ENCODE measurements at places on chromosomes 2 and 18.

GRCh38 chr2:73415906-73416305 is 30.3 kb downstream of the ALMS1 start:
- DNase-seq = no peak

GRCh38 chr2:164688896-164689419 is 67.7 kb upstream of the GRB14 start:
- no peak for DNase-seq

DNA sequence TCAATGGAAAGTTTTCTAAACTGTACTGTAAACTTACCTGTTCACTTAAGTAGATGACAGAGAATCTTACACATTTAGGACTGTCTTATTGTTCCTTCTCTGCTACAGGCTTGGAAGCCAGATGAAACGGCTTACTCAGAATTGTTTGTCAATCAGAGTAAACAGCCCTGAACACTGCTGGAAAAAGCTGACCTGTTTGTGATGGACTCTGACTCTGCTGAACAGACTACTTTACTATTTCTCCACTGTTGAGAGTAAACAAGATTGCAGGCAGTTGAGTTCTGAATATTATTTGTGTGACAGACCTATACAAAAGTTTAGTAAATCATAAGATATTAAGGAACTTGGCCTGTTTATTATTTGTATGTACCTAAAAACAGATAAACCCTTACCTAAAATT is 99.0 kb downstream of the NOL10 start:
- DNase-seq = no peak

DNA sequence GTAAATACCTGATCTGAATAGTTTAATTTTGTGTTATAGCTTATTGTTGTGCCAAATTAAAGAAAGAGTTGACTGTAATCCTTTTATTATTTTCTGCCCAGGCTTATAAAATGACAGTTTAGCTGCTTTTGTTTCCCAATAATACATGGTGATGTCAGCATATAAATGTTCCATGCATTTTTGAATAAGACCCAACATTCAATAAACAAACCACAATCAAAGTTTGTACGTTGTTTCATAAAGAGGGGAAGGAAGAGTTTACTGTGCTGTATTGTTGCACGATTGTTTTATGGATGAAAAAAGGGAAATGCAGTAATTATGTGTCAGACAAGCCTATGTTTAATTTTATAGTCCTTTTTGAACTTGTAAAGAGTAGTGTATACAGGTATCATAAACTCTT is 177.2 kb upstream of the SCN7A start:
- DNase-seq = no peak

DNA sequence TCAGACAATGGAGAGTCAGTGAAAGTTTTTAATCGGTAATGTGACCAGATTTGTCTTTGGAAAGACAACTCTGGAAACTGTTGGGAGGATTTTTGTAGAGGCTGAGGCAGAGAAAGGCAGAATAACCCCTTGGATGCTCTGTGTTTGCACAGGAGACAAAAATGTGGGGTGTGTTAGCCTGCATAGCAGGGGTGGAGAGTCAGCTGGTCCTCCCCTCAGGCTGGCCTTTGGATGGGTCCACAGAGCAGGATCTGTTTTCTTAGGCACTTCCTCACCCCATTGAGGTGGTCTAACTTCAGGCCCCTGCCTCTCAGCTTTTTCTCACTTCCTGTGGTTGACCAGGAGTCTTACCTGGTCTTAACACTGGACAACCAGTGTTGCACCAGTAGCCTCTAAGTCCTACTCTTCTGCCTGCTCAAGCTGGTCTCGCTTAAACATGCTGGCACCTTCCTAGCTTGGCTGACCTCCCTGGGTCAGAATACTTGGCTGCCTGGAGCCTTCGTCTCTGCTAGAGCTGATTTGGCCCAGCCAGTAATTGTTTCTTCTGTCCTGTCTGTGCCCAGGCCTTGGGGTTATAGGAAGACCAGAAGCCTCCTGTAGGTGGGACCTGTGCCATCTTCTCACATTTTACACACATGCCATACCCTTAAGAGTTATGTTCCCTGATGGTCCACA is 259.8 kb upstream of the RASGRP3 start:
- DNase-seq = no peak

DNA sequence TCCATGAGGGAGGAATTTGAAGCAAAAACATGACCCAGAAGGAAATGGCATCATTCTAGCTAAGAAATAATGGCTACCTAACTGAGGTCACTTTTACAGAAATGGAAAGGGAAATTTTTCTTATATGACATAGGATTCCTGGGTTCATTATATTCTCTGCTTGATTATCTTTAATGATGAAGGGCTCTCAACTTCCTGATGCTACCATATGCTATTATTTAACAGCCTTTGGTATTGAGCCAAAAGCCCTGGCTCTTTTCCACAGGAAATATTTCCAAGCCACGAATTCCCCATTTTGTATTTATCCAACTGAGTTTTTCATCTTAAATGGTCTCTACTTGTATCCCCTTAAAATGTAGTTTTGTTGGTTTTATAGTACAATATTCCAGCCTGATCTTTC is 63.2 kb upstream of the NPAS2 start:
- no peak for DNase-seq

GRCh38 chr2:30252723-30253701 is 21.7 kb downstream of the LBH start:
- DNase-seq = peak; percentile 64

DNA sequence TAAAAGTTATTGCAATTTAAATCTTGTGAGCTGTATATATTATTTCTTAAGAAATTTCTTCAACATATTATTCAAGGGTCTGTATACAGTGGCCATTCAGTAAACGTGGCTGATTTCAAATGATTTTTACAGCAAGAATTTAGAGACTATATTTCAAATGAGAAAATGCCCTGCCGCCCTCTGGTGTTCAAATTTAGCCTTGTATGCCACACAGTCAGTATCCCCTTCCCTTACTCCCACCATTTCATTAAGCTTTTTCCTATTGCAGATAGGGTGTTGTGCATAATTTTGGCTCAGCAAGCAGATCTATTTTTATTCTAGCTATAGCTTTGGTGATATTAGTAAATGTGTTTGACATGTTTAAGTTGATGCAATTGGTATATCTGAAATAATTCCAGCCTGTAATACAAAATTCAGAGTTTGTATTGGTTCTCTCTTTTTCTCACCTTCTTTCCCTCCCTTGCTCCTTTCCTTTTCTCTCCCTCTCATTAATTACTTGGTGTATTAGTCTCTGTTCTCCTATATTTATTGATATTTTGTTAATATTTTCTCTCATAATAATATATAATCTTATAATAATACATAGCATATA is 22.8 kb upstream of the SCN7A start:
- no peak for DNase-seq

- no peak for DNase-seq
Observed at GRCh38 chr2:179340678-179341077, 76.0 kb upstream of the SESTD1 start.

GRCh38 chr2:64327510-64328414 is 126.2 kb upstream of the LGALSL start:
- peak; percentile 49 for DNase-seq

DNA sequence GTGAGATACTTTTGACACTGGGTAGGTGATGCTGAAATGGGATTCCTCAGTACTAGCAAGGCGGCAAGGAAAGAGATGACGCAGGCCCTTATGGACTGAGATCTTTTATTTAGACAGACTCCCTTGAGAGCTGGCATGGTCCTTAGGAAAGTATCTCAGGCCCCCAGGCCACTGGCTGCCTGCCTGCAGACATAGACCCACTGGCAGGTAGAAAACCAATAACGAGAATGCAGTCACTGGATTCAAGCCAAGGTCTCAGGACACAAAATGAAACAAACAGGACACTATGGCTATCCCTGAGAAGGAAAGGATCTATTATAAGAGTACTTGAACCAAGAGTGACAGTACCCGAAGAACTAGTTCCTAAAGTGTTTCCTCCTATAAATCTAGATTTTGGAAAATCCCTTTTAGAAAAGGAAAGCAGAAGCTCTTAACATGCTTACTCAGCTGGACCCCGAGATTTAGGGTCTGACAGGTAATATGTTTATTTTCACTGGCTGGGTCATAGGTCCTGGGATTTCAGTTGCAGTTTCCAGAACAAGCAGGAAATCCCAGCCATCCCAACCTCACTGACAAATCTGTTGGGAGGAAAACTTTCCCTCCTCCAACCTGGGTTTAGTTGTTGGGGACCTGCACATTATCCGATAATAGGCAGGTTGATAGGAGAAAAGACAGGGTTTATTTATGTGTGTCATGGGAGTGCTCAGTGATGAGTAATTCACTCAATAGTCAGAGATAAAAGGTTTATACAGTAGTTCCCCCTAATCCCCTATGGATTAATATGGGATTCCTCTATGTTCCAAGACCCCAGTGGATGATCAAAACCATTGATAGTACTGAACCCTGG is 44.5 kb downstream of the COMMD1 start:
- DNase-seq = no peak

DNA sequence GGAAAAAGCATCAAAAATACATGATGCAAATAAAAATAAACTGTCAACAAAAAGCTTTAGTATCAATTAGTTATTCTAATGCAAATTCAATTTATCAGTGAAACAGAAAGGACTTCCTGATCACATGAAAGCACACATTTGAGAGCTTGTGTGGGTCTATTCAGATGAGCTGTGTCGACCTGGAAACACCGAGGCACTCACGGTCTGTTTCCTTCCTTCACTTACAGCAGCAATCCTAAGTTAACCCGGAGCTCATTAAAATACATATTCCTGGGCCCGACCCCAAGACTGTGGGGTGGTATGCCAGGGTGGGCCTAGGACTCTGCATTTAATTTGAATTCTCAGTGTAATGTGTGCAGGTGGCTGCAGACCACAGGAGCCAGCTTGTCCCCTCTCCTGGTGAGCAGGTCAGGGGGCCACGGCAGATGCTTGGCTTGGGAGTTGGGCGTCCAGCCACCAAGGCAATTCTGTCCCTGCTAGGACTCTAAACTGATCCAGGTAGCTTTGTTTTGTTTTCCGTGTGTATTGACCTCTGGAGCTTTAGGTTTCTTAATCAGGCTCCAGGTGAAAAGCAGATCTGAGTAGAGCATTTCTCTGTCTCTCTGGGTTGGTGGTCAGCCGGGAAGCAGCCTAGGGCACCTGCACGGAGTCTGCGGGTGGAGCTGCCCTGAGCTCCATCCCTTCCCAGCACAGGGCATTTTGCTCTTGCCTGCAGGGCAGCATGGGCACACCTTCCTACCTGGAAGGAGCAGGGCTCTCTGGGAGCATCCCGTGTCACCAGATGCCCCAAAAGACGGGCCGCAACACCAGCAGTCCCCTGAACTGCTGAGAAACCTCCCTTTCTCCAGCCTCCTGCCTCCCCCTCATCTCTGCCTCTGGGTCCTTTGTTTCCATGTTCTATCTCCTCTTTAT is 9.0 kb downstream of the MBP start:
- no peak for DNase-seq

- no peak for DNase-seq
Observed at GRCh38 chr18:5302606-5303005, 7.1 kb upstream of the ZBTB14 start.

- DNase-seq = no peak
Observed at GRCh38 chr2:41709702-41710599, 337.9 kb upstream of the PKDCC start.

DNA sequence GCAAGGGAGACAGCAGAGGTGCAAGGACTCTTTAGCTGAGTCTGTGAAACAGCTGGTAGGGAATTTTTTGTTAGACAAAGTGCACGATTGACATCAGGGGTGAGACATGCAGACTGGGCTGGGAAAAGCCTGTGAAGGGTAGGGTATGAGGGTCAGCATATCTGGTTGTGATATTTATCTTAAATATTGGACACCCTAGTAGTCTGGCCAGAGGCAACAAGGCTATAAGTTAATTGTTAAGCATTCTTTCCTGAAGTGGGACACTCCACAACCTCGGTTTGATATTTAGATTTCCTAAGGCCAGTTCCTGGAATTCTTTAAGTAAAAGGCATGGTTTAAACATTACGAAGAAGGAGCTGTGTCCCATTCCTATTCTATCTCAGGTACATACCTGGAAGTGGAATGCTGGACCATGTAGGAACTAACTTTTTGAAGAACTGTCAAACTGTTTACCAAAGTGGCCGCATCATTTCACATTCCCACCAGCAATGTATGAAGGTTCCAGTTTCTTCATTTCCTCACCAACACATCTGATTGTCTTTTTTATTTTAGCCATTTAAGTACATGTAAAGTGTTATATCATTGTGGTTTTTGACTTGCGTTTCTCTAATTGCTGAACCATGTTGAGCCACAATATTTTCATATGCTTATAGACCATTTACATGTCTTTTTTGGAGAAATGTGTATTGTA is 22.5 kb downstream of the EHBP1 start:
- DNase-seq = no peak

DNA sequence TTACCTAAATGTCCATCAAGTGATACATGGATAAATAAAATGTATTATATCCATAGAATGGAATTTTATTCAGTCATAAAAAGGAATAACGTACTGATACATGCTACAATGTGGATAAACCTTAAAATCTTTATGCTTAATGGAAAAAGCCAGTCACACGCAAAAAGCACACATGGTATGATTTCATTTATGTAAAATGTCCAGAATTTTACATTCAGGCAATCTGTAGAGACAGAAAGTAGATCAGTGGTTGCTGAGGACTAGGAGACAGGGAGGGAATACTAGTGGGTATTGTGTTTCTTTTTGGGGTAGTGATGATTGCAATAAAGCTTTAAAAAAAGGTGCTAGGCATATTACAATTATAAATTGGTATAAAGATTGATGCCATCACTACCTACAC is 30.7 kb upstream of the CD302 start:
- no peak for DNase-seq
